Right lung (tissue), 10 donors: ENCODE measurements at places on chromosomes 3 and 15. TPM values are rescaled to one million over a fixed set of nuclear protein-coding genes. Genes with fewer than 3 reads are reported as not detected.

The FEZF2 gene
- not detected for polyA plus RNA-seq

The PPIB gene
- 575 TPM for polyA plus RNA-seq

The SCAMP5 gene
- 12.5 TPM for polyA plus RNA-seq

The PIERCE2 gene
- 3.3 TPM for polyA plus RNA-seq

The SLC24A5 gene
- polyA plus RNA-seq = not detected

The PLA2G4E gene
- 0.07 TPM for polyA plus RNA-seq

The ADAMTSL3 gene
- polyA plus RNA-seq = 25.2 TPM

The AGBL1 gene
- polyA plus RNA-seq = 0.05 TPM

The RAB6B gene
- polyA plus RNA-seq = 7.3 TPM

The REC114 gene
- polyA plus RNA-seq = not detected

The RFX7 gene
- 27.9 TPM for polyA plus RNA-seq

The SLC9C1 gene
- 0.22 TPM for polyA plus RNA-seq

The NEK11 gene
- 15.1 TPM for polyA plus RNA-seq
